ENCODE measurements at places on chromosomes 4 and X.

DNA sequence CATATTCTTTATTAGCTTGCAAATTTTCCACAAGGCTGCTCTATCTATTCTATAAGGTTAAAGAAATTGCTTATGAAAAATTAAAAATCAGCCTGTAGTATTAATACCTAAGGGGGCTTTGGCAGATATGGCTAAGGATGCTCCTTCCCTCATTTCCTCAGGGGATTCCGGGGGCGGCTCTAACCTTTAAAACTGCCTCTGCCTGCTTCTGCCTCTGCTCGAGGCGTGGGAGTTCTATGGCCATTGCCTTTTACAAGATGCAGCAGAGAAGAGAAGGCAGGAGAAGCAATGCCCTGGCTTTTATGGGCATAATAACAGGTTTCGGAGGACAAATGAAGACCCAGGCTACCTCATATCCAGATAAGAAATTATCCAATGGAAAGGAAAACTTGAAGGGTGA lies 8.6 kb upstream of the CDKN2AIP start:
- DNase-seq, result no peak

DNA sequence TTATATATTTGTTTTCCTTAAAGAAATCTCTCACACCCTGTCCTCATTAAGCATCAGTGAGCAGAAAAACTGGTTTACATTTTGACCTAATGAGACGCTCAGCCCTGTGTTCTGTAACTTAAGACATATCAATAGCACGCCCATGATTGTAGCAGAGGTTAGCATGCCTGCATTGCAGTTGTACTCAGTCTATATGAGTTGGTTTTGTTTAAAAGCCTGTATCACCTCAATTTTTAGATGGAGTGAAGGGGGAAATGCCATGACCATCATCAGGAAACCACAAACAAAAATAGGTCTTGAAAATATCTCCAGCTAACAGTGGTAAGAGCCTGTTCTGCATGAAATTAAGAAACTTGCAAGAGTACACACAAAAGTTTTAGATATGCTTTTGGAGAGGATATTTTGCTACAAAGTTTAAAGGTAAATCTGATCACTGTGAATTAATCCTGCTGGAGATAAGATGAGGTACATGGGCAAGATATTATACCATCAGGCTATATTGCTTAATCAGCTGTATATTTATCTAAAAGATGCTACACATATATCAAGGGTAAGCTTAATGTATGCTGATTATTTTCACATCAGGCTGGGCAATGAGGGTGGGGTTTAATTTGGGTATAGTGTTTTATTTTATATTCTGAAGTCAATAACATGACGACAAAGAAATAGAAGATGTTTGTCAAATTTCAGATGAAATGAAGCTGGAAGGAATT lies 13.1 kb upstream of the COQ2 start:
- DNase-seq, result no peak

- no peak for DNase-seq
Measured at GRCh38 chr4:48664938-48665337, 115.1 kb downstream of the FRYL start.

GRCh38 chrX:30577362-30577991 lies at the start of gene TASL:
Gene TASL, minus strand, starts transcription at chrX:30577766. Its CDS starts 17,411 bp downstream, at chrX:30560355.
- no peak for DNase-seq

DNA sequence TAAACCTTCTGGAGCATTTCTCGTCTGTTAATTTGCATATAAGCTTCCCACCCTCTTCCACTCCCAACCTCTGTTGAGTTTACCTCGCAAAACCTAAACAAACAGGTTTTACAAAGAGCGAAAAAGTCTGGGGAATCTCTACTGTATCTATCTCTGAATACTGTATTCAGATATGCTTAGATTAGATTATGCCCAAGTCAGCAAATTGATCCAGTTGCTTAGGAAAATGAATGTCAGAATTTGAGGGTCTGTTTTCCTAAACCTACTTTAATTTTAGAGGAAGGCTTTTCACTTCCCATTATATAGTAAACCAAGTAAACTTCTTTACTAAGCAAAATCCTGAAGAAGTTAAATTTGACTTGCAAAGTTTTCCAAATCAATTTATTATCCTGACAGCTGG lies 6.7 kb downstream of the CCNA2 start:
- no peak for DNase-seq

- DNase-seq, result no peak
Measured at GRCh38 chr4:130659320-130659719, 1563.4 kb downstream of the C4orf33 start.

GRCh38 chrX:41258871-41259270 lies 75.1 kb upstream of the DDX3X start:
- DNase-seq, result no peak

GRCh38 chrX:119410854-119411253 lies 11.7 kb downstream of the SLC25A43 start:
- no peak for DNase-seq

- no peak for DNase-seq
Measured at GRCh38 chrX:47098338-47099094, 20.3 kb downstream of the RGN start.

DNA sequence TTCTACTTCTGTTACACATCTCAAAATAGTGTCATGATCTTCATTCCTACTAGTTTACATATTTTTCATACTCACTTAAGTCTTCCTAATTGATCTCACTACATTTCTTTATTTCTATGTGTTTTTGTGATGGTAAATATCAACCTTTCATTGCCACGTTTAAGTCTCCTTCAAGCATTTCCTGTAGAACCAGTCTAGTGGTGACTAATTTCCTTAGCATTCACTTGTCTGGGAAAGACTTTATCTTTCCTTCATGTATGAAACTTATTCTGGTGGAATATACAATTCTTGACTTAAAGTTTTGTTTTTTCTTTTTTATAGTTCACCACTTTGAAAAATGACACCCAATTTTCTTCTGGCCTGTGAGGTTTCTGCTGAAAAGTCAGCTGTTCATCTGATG lies 181.4 kb upstream of the NEIL3 start:
- DNase-seq, result no peak

GRCh38 chr4:78688366-78688765 lies 87.8 kb upstream of the BMP2K start:
- no peak for DNase-seq

DNA sequence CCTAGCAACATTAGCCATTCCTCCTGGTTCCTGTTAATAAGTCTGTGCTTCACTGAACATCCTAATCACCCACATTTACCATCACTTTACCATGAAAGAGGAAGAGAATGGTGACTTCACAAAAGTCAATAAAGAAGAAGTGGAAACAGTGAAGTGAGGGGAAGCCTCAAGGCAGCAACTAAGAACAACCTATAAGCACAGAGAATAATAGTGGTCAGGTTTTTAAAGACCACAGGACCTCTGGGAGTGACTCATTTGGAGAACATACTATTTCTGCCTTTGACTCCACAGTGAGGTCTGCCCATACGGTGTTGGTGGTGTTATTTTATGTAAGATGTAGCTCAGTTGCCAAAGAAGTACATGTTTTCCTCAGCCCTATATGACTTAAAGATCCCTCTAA lies 86.0 kb upstream of the TET2 start:
- DNase-seq, result no peak

GRCh38 chrX:82676386-82676785 lies 831.7 kb upstream of the POU3F4 start:
- DNase-seq, result no peak

GRCh38 chr4:137414802-137415201 lies 117.5 kb downstream of the PCDH18 start:
- no peak for DNase-seq

GRCh38 chr4:117577686-117578311 lies 456.5 kb upstream of the NDST3 start:
- no peak for DNase-seq
